ENCODE measurements at places on chromosomes 1 and 21. TPM values are rescaled to one million over a fixed set of nuclear protein-coding genes. Genes with fewer than 3 reads are reported as not detected.

DNA sequence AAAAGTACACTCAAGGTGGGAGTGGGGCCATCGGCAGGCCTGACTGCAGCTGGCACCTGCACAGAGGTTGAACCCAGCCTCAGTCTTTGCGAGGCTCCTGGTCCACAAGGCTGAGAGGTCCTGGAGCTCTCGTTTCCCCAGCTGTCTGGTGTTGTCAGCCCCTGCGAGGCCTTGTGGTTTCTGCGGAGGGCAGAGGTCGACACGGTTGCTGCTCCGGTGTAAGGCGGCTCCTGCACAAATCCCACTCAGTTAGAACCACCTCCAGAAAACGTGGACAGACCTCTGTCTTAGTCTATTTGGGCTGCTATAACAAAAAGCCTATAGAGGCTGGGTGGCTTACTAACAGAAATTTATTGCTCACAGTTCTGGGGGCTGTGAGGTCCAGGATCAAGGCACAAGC, 5.8 kb downstream of the KIAA1614 start:
- H3K36me3 ChIP-seq, result no peaks in the 10 kb centered on the region
- no peaks in the 10 kb centered on the region for H3K4me1 ChIP-seq
- H3K27me3 ChIP-seq, result peaks cover 5% of the 10 kb centered on the region
- DNase-seq, result no peak
- no peak overlapping the region for H3K27ac ChIP-seq

DNA sequence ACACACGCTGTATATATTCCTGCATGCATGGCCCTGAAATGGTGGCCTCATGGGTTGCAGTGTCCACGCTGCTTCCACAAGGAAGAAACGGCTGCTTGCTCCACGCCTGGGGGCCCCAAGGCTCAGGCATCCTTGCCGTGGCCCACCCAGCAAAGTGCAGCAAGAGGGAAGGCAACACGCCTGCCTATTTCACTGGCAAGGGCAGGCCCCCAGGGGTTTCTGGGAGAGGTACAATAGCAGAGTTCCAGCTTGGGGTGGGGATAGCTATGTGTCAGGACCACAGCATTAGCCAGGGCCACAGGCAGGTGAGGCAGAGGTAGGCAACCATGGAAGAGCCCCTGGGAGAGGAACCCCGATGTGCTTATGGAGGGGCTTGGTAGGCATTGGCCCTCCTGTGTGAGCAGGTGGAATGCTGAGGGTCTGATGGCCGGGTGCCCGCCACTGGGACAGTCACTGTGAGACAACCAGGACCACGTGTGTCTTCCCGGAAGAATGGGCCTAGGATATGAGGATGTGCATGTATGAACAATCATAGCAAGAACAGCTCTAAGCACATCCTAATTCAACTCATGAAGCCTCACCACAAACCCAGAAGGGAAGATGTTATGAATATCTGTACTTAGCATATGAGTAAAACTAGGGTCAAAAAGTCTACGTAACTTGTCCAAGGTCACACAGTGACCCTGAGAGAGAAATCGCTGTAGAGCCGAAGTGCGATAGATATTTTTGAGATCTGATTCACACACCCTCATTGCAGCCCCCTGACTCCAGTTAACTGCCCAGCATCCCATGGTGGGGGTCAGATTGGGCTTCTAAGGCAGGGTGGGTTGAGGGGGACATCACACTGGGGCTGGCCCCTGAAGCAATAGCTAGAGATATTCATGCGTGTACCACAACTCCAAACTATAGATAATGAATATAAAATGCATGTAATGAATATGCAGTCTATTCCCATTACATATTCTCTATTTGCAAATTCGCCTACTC, 11.8 kb downstream of the TFF2 start:
- no peak overlapping the region for H3K4me3 ChIP-seq
- H3K27ac ChIP-seq, result no peak overlapping the region
- peaks cover 8% of the 10 kb centered on the region for H3K27me3 ChIP-seq
- DNase-seq, result no peak

DNA sequence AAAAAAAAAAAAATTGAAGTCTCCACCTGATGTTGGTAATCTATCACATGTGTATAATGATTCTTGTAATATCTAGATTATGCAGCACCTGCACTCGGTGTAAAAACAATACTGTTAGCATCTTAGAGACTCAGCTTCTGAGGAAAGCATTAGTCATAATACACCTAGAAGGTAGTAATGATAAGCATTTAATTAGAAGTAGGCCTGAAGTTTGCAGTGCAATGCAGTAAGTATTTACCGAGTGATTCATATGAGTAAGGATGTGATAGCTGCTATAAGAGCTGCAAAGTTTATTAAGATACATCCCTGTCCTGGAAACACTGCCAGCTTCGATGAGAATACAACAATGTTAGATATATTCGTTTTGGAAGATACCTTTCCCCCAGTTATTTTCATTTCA, 196.4 kb downstream of the GREM2 start:
- DNase-seq, result no peak
- no peak overlapping the region for H3K27ac ChIP-seq
- H3K27me3 ChIP-seq, result no peaks in the 10 kb centered on the region
- no peaks in the 10 kb centered on the region for H3K4me1 ChIP-seq
- H3K4me3 ChIP-seq, result no peak overlapping the region

- no peaks in the 10 kb centered on the region for H3K27me3 ChIP-seq
- H3K36me3 ChIP-seq, result no peaks in the 10 kb centered on the region
- peaks cover 25% of the 10 kb centered on the region for H3K4me1 ChIP-seq
- no peak for DNase-seq
- no peak overlapping the region for H3K27ac ChIP-seq
These were observed 2.0 kb downstream of the HCN3 start for GRCh38 chr1:155279268-155279667.

DNA sequence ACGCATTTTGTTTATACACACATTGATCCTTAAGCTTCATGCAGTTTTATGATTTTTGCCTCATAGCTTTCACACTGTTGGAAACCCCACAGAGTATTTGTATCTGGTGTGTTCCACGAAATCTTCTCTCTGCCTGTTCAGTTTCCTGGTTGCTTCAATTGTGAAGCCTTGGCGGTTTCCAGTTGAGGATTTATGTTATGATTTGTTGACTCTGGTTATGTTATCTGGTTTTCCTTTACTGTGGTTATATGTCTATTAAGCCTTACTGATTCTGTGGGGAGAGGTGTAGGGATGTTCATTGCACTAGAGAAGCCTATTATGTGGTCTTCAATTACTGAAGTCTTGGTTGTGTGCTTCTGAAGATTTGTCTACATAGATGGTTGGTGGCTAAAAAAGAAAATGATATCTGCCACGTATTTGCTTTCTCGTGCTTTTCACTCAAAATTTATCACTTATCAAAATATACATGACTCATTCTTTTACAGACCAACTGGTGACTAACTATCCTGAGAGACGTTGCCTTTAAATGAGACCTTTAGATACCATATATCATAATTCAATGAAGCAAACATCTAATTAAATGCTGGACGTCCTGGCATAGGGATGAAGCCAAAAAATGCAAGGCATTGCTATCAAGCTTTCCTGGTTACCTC, 488.0 kb upstream of the B3GALT2 start:
- H3K27ac ChIP-seq, result no peak overlapping the region
- DNase-seq, result no peak
- H3K36me3 ChIP-seq, result no peaks in the 10 kb centered on the region

DNA sequence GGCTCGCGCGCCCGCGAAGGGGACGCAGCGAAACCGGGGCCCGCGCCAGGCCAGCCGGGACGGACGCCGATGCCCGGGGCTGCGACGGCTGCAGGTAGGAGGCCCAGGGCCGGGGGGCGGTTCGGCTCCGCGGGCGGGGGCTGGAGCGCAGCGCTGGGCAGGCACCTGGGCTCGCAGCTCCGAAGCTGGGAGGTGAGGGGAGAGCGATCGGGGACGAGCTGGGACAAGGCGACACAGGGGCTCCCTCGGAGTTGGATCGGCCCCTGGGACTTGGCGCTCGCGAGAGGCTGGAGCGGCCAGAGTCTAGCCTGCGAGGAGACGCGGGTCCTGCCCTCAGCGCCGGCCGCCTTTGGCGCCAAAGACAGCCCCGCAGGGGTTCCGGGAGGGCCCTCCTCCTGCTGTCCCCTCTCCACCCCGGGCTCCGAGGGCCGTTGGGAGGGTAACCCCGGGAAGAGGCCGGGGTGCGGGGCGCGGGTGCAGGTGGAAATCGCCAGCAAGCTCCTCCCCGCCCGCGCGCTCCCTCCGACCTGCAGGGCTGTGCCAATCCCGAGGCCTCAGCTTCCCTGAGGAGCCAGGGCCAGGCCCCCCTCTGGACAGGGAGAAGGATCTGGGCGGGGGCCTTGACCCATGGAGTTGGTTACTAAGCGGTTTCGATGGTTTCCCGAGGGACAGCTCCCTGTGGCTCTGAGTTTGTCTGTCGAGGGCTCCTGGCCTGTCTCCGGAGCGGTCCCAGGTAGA, 401 bp downstream of the TP73 start:
- no peak overlapping the region for H3K27ac ChIP-seq
- peak; percentile 56 for DNase-seq
- peaks cover 52% of the 10 kb centered on the region for H3K4me1 ChIP-seq
- H3K36me3 ChIP-seq, result no peaks in the 10 kb centered on the region

- no peak overlapping the region for H3K4me3 ChIP-seq
- H3K27ac ChIP-seq, result no peak overlapping the region
- no peaks in the 10 kb centered on the region for H3K27me3 ChIP-seq
- no peak for DNase-seq
- H3K4me1 ChIP-seq, result no peaks in the 10 kb centered on the region
These were observed 23.4 kb upstream of the ADARB1 start for GRCh38 chr21:45050797-45051489.

- H3K27me3 ChIP-seq, result no peaks in the 10 kb centered on the region
- peak within 1 kb of the TSS; percentile 76 for H3K4me3 ChIP-seq
- peaks cover 1% of the 10 kb centered on the region for H3K36me3 ChIP-seq
These were observed at the start of gene CACYBP for GRCh38 chr1:174999936-175000696. CACYBP (plus strand) TSS chr1:174999947; CDS start chr1:175000181, 234 bp downstream.

GRCh38 chr1:48744032-48744431, 32.7 kb downstream of the BEND5 start:
- peaks cover 90% of the 10 kb centered on the region for H3K36me3 ChIP-seq
- H3K4me1 ChIP-seq, result no peaks in the 10 kb centered on the region
- no peaks in the 10 kb centered on the region for H3K27me3 ChIP-seq

- H3K4me3 ChIP-seq, result no peak overlapping the region
- H3K27ac ChIP-seq, result no peak overlapping the region
- no peaks in the 10 kb centered on the region for H3K36me3 ChIP-seq
- H3K4me1 ChIP-seq, result no peaks in the 10 kb centered on the region
These were observed 110.0 kb upstream of the VANGL1 start for GRCh38 chr1:115531631-115532264.

- H3K27me3 ChIP-seq, result no peaks in the 10 kb centered on the region
- no peaks in the 10 kb centered on the region for H3K36me3 ChIP-seq
- no peaks in the 10 kb centered on the region for H3K4me1 ChIP-seq
- no peak overlapping the region for H3K4me3 ChIP-seq
These were observed 331.2 kb downstream of the KIF26B start for GRCh38 chr1:245485996-245486395.

- H3K27me3 ChIP-seq, result no peaks in the 10 kb centered on the region
- H3K36me3 ChIP-seq, result no peaks in the 10 kb centered on the region
- no peak overlapping the region for H3K4me3 ChIP-seq
- H3K4me1 ChIP-seq, result no peaks in the 10 kb centered on the region
These were observed 24.5 kb upstream of the SOD1 start for GRCh38 chr21:31634993-31635392.

DNA sequence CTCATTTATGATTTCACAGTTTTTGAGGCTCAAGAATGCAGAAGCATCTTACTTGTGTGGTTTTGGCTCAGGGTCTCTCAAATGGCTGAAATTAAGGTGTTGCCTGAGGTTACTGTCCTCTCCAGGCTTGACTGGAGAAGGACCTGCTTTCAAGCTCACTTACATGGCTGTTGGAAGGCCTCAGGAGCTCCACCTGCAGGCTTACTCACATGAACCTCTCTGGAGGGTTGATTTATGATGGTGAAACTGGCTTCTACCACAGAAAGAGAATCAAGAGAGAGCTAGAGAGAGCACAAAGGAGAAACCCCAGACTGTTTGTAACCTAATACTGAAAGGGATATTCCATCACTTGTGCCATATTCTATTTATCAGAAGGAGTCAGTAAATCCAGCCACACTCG, 6.2 kb upstream of the KCNK2 start:
- no peaks in the 10 kb centered on the region for H3K4me1 ChIP-seq
- H3K4me3 ChIP-seq, result no peak overlapping the region

- no peak for DNase-seq
- no peaks in the 10 kb centered on the region for H3K27me3 ChIP-seq
- H3K27ac ChIP-seq, result no peak overlapping the region
- no peaks in the 10 kb centered on the region for H3K36me3 ChIP-seq
These were observed 1.6 kb downstream of the ELF3 start for GRCh38 chr1:202011994-202012393.

- peak; percentile 57 for DNase-seq
- peak overlapping the region; percentile 62 for H3K4me3 ChIP-seq
- H3K27me3 ChIP-seq, result no peaks in the 10 kb centered on the region
- peak overlapping the region; percentile 86 for H3K27ac ChIP-seq
- peaks cover 56% of the 10 kb centered on the region for H3K4me1 ChIP-seq
- peaks cover 6% of the 10 kb centered on the region for H3K36me3 ChIP-seq
These were observed 11.8 kb downstream of the ZBTB17 start for GRCh38 chr1:15963968-15964648.

- H3K27ac ChIP-seq, result no peak overlapping the region
- no peak for DNase-seq
- no peaks in the 10 kb centered on the region for H3K36me3 ChIP-seq
- no peak overlapping the region for H3K4me3 ChIP-seq
- H3K4me1 ChIP-seq, result no peaks in the 10 kb centered on the region
- H3K27me3 ChIP-seq, result no peaks in the 10 kb centered on the region
These were observed 145.2 kb upstream of the SNX7 start for GRCh38 chr1:98516306-98516705.

DNA sequence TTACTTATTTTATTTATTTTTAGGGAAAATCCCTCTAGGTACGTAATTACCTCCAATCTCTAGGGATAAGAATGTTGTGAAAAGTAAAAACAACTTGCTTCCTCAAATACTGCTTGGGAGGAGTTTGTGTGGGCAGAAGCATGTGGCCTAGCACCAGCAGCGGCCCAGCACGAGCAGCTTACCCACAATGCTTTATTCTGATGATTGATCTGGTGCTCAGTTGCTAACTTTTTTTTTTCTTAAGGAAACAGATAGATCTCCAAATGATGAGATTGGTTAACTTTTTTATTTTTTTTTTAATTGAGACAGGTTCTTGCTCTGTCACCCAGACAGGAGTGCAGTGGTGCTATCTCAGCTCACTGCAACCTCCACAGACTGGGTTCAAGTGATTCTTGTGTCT, 4.2 kb downstream of the CLIC6 start:
- H3K4me3 ChIP-seq, result no peak overlapping the region
- H3K36me3 ChIP-seq, result no peaks in the 10 kb centered on the region
- H3K27me3 ChIP-seq, result peaks cover 47% of the 10 kb centered on the region

DNA sequence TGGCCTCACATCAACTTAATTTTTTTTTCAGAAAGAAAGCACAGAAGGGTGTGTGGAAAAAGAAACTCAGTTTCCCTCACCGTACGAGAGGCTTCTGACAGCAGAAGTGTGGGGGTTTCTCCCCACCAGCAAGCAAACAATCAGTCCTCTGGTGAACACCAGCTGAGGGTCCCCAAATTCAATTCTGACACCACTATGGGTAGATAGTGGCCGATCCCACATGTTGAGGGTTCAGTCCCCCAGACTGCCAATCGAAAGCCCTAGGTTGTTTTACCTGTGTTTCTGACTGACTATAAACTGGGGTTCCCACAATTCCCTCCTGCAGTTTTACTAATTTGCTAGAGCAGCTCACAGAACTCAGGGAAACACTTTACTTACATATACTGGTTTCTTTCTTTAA, 2.1 kb downstream of the IFI6 start:
- H3K36me3 ChIP-seq, result no peaks in the 10 kb centered on the region

Gene GNAT2
- total RNA-seq, result not detected

Gene LRRC41
- total RNA-seq, result 40.7 TPM

Gene HSD11B1
- total RNA-seq, result not detected

Gene ERICH3
- total RNA-seq, result 0.46 TPM

Gene ARTN
- 0.53 TPM for total RNA-seq

Gene AMIGO1
- total RNA-seq, result 2.4 TPM

Gene AMY2A
- total RNA-seq, result not detected

Gene S1PR1
- 219 TPM for total RNA-seq

Gene KRTAP12-1
- total RNA-seq, result not detected

Gene OR6N2
- total RNA-seq, result not detected

Gene FBLIM1
- total RNA-seq, result not detected

Gene CITED4
- total RNA-seq, result 3.2 TPM

Gene IFNLR1
- total RNA-seq, result 39.7 TPM

Measured in B cell (primary cell).